ENCODE measurements at places on chromosomes 6 and 20.

GRCh38 chr6:118122801-118123200 lies 215.7 kb downstream of the SLC35F1 start:
- no peak for DNase-seq

DNA sequence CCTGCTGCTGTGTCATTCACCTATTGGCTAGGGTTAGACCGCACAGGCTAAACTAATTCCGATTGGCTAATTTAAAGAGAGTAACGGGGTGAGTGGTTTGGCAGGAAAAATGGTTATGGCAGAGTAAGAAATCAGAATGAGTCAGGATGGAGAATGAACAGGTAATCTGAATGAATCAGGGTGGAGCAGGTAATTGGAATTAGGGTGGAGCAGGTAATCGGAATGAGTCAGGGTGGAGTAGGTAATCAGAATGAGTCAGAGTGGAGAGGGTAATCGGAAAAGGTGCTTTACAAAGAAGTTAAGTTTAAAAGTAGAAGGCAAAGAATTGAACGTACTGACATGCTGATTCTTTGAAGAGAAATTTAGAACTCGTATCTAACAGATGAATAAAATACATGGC lies 11.7 kb downstream of the SLC35A1 start:
- no peak for DNase-seq

GRCh38 chr20:43993560-43993959 lies 78.9 kb downstream of the TOX2 start:
- DNase-seq, result no peak

GRCh38 chr6:160085226-160085625 lies 36.4 kb upstream of the SLC22A1 start:
- DNase-seq, result no peak

- DNase-seq, result no peak
Observed at GRCh38 chr6:149026530-149026942, 279.7 kb downstream of the UST start.

GRCh38 chr20:48574383-48574782 lies 253.4 kb downstream of the PREX1 start:
- DNase-seq, result no peak

DNA sequence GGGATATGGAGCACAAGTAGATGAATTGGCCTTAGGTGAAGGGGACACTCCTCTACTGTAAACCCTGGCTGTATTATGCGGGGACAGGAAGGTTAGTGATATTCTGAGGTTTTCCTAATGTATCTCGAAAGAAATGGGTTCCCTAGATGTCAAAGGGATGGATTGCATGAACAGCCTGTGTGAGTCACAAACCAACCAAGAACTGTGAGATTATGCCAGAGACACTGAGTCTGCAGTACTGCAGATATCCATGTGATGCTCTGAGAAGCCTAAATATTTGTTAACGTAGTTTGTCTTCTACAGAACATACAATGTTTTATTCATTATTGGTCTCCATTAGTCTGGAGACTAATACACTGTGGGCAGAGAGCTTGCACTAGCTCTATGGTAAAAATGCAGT lies 182.2 kb downstream of the AKAP7 start:
- DNase-seq, result no peak

GRCh38 chr20:36162272-36162966 lies 7.9 kb downstream of the EPB41L1 start:
- DNase-seq, result no peak

- DNase-seq, result no peak
Observed at GRCh38 chr6:5442916-5443315, 181.6 kb downstream of the FARS2 start.

DNA sequence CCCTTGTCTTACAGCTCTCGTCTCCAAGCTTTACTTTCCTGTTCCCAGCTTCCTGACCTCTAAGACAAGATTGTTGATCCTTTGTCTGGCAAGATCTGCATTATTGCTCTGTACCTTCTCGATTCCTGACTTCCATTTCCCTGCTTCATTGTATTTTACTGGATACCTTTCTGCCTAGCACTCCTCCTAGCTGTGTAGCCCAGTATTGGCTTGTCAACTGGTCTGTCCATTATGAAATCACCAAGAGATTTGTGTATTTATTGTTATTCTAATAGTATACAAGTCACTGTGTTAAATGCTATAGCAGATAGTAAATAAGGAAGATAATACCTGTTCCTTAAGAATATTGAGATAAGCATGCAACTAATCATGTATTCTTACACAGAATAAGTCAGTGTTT lies 305.4 kb downstream of the CDKAL1 start:
- no peak for DNase-seq

GRCh38 chr6:20364327-20364726 lies 37.4 kb upstream of the E2F3 start:
- no peak for DNase-seq

GRCh38 chr6:118968416-118968815 lies 33.5 kb upstream of the MCM9 start:
- DNase-seq, result peak; percentile 38

GRCh38 chr6:159116343-159116742 lies 52.9 kb upstream of the FNDC1 start:
- no peak for DNase-seq

GRCh38 chr20:62282877-62283503 lies 19.8 kb upstream of the ADRM1 start:
- no peak for DNase-seq

- no peak for DNase-seq
Observed at GRCh38 chr20:1337441-1337840, 8.5 kb upstream of the SDCBP2 start.

DNA sequence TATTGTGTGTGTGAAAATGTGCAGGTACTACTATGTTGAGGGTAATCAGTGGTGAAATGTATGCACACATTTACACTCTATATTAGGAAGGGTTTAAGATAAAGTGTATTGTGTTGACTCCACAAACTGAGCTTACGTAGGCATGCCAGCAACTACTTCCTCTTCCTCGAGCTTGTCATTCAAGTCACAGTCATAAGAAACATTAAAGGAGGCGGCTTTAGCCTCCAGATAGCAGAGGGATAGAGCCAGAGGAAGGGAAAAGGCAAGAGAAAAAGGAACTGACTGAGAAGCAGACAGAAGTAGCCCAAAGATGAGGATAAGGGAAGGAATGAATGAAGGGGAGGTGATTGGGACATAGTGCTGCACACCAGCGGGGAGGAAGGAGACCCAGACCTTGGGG lies 55.2 kb downstream of the SMLR1 start:
- DNase-seq, result no peak

DNA sequence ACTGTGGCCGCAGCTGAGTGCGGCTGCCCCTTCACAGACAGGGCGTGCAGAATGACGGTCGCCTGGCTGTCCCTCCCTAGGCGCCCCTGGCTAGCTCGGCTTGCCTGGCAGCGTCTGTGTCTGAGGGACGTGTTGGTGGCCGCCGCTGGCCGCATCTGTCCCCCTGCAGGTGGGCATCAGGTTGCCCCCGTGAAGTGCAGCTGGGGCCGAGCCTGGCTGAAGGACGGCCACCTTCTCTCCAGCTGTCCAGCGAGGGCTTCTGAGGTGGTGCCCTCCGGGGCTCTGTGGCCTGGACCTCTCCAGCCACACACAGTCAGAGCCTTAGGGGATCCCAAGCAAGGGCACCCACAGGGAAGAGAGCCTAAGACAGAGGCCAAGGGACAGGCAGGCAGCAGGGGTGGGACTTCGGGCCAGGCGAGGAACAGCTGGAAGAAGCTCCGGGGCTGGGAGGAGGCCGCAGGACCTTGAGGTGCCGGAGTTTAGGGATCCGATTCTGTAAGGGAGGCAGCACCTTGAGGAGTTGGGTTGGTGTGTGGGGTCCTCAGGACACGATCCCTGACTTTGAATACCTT lies 89.0 kb upstream of the EPB41L1 start:
- no peak for DNase-seq

DNA sequence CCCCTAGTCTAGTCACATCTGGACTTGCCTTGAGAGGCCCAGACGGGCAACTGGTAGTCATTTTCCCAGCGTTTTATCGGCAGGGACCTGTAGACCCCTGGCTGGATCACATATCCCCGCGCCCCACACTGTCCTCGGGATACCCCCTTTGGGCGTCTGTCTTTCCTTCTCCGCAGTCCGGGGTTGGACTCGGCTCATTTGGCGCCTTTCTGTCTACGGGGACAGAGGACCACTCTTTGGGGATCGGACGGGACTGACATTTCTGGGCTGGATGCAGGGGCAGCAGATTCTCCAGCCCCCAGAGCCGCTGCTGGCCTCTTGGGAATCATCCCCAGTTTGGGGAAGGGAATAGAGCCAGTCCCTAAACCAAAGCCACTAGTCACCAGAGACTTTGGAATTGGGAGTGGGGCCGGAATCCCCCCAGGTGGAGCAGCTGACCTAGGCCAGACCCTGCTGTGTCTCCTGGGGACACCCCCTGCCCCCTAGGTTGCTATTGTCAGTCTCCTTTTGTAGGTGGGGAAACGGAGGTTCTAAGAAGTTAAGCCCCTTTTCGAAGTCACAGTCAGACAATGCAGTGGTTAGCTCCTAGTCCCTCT lies 734 bp downstream of the FAM110A start:
- DNase-seq, result no peak

DNA sequence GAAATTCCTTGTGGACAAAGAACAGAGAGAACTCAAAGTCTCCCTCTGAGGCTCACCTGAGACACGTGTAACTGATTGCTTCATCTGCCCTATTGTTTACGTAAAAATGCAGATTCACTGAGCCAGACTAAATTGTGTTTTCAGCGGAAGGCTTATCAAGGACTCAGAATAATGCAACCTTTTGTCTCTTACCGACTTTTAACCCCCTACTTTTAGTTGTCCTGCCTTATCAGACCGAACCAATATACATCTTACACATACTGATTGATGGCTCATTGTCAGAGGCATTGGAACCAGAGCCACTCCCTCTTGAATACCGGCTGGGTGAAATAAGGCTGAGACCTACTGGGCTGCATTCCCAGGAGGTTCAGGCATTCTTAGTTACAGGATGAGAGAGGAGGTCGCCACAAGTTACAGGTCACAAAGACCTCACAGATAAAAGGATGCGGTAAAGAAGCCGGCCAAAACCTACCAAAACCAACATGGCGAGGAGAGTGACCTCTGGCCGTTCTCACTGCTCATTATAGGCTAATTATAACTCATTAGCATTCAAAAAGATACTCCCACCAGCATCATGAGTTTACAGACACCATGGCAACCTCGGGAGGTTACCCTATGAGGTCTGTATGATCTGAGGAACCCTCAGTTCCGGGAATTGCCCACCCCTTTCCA lies 95.5 kb upstream of the ZNF184 start:
- no peak for DNase-seq

DNA sequence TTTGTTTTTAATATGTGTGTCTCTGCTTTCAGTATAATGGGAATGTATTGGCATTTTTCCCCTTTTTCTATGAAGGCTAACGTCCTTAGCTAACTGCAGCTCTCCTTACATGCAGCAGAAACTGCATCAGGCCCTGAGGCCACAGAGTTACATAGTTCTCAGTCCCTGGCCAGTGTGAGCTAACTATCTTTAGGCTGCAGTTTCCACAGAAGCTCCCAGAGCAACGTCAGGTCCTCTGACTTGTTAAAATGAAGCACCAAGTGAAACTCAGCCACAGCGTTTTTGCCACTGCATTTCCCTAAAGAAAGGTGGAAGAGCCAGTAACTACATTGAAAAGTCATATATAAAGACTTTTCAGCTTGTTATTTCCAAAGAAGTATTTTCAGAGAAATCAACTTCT lies 244.7 kb downstream of the CBLN4 start:
- no peak for DNase-seq

DNA sequence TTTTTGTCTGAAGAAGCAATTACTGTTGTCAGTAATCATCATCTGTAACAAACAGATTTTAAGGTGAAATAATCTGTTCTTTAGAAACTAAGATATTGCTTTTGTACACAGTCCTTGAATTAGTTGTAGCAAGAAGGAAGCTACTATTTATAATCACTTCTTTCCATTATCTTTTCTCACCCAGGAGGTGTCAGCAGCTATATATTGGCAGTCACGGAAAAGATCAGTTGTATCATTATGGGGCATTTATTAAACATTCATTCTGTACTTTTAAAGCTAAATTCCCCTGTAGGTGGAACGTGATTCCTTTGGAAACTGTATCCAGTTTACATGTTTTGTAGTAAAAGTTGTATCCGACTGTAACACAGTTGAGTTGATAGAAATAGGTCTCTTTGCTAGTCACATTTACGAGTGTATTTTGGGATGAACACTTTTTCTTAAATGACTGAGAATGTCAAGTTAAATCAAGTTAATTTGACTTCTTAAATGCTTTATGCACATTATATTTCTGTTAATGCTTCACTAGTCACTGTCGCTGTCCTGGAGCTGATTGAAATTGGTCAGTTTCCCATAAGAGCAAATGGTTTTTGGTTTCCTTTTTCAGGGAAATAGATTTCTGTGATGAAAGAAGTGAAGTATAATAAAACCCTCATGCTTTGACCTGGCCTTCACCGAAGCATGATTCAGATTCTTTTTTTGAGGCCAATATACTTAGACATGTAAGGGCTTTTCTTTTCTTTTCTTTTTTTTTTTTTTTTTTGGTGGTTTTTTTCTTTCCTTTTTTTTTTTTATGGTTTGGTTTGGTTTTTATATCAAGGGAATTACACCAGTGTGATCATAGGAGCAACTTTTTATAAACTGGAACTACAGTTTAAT lies 5.1 kb downstream of the QKI start:
- no peak for DNase-seq

DNA sequence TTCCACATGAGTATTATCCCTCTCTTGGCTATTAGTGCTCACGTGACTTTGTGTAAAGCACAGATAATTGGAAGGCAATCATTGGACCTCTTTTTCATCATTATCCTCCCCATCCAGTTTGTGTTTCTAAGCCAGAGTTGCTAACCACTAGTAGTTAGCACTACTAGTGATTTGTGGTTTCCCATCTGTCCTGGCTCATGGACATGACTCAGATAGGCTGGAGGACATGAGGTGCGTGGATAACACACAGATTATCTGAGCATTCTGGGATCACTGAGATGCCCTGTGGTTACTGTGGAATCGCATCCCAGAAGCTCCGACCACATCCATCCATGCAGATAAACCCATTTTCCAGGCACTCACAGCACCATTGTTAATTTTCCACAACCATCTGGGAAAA lies 123.8 kb upstream of the NAA20 start:
- no peak for DNase-seq

DNA sequence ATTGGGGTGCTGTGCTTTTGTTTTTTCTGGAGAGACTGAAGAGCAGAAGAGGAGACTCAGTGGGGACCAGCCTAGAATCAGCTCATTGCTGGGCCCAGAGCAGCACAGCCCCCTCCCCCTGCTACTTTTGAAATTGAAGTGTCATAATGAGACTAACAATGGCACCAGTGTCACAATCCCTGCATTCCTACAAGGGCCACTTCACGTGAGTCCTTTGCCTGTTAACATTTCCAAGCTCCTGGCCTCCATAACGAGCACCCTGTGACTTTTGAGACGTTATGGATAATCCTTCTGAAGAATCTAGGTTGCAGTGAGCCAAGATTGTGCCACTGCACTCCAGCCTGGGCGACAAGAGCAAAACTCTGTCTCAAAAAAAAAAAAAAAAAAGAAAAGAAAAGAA lies 41.7 kb downstream of the CNBD2 start:
- no peak for DNase-seq

DNA sequence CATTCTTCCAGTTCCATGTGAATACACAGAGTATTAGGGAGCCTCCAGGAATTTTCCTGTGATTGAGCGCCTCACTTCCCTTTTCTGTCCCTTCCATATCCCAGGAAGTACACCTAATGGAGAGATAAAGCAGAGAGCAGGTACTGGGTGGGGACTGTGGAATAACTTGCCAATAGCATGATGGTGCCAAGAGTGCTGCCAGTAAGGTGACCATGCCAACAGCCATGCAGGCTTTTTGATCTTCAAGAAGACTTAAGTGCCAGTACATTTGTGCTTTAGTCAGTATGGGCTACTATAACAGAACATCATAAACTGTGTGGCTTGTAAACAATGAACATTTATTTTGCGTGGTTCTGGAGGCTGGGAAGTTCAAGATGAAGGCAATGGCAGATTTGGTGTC lies 160.2 kb upstream of the RIMS1 start:
- no peak for DNase-seq

GRCh38 chr20:25030649-25031207 lies 27.2 kb downstream of the ACSS1 start:
- no peak for DNase-seq

All from left renal cortex interstitium (tissue), 4 donors.